Left kidney (tissue), 8 donors: ENCODE measurements at places on chromosomes 1 and 21. TPM values are rescaled to one million over a fixed set of nuclear protein-coding genes. Genes with fewer than 3 reads are reported as not detected.

RERE gene
- polyA plus RNA-seq: 163 TPM

TMEM59 gene
- 357 TPM for polyA plus RNA-seq

CCDC30 gene
- 26.7 TPM for polyA plus RNA-seq

C1orf53 gene
- 1.9 TPM for polyA plus RNA-seq

BEST4 gene
- polyA plus RNA-seq: 0.96 TPM

SYF2 gene
- polyA plus RNA-seq: 98.0 TPM

NMNAT2 gene
- polyA plus RNA-seq: 4.2 TPM

GRCh38 chr1:86825319-86825718, 88.6 kb downstream of the SELENOF start:
- DNase-seq: no peak

- no peak for DNase-seq
These were observed 26.6 kb upstream of the RGS13 start for GRCh38 chr1:192609110-192610079.

DNA sequence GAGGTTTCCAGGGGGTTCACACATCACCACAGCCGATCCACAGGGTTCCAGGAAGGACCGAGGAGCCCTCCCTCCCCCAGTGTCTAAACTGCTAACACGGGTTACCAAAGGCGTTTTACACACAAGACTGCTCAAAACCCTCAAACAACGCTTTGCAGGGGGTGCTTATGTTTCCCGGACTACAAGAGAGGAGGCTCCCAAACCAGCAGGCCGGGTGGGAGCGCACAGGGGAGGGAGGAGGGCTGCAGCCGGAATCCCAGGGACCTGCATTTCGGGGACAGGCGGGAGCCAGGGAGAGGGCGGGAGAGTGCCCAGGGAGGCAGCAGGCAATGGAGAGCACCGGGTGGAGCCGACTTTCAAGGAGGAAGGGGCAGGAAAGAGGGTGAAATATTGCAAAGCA, 50.8 kb downstream of the ACBD3 start:
- DNase-seq: no peak

DNA sequence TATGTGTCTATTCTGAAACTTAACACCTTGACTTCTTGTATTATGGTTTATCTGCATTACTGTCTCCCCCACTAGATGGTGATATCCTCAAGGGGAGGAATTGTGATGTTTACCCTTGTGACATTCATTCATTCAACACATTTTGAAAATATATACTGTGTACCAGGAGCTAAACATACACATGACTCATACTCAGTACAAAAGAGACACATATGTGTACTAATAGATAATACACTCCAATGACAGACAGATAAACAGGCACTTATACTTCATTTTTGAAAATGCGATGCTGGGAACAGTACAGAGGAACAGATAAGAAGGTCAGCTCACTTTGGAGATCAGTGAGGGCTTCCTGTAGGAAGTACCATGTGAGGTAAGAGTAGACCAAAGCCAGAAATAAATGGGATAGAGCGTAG, 8.9 kb upstream of the RAB3GAP2 start:
- no peak for DNase-seq

- DNase-seq: no peak
These were observed 368.3 kb downstream of the PCP4 start for GRCh38 chr21:40235528-40235927.

DNA sequence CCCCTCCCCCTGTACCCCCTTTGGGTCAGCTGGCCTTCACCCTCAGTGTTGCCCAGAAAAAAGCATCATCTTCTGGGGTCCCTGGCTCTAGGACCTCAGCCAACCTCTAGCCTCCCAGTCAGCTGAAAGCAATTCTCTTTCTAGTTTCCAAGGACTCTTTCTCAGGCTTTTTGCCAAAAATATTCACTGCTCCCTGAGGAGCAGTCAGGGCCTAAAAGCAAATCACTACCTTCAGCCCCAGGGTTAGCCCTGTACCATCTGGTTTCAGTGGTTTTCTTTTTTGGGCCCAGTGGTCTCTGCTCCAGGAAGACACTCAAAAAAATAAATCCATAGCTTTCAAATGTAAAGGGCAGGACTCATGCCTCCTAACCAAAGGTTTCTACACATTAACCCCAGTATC, 3.1 kb upstream of the LMOD1 start:
- DNase-seq: no peak

DNA sequence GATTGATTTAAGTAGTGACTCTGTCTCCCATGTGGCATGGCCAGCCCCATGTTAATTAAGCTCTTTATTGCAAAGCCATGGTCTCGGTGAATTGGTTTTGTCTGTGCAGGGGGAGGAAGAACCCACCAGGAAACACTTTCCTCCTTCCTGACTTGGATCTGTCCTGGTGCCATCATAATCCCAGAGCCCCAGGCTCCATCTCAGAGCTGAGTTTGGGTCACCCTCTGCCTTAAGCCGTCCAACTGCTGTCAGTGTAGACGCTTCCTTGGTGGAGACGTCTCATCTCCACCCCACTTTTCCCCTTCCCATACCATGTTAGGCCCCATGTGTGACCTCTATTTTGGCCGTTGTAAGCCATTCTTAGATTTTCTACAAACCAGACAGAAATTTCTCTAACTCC, 36.0 kb upstream of the COL6A2 start:
- DNase-seq: no peak

GRCh38 chr1:77544845-77545244, 137.6 kb downstream of the ZZZ3 start:
- no peak for DNase-seq

- no peak for DNase-seq
These were observed 70.9 kb downstream of the TM2D1 start for GRCh38 chr1:61654067-61654466.

DNA sequence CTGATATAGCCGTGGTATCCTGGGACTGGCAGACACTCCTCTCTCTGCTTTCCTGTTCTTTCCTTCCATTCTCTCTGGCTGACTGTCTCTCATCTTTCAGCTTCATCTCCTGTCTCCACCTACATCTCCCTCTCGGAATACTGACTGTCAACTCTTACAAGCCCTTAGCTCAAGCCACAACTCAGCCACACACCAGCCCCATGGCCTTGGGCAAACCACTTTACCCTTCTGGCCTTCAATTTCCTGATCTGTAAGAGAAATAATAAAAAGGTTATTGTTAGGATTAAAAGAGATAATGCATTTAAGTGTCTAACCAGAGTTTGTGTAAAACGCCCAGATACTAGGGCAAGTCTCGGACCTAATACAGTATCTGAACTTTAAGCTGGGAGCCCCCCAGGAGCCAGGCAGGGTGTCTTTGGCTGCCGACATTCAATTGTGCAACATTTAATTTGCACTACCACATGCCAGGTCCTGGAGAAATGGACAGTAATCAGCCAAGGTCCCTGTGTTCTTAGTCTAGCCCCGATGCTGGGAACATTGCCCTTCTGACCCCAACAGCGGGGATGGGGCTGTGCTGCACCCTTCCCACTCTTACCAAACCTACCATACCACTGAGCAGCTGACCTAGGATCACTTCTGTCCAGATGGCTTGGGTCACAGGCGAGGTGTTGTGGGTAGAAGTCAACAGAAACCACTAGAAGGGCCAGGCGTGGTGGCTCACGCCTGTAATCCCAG, 5.1 kb downstream of the ECHDC2 start:
- no peak for DNase-seq

DNA sequence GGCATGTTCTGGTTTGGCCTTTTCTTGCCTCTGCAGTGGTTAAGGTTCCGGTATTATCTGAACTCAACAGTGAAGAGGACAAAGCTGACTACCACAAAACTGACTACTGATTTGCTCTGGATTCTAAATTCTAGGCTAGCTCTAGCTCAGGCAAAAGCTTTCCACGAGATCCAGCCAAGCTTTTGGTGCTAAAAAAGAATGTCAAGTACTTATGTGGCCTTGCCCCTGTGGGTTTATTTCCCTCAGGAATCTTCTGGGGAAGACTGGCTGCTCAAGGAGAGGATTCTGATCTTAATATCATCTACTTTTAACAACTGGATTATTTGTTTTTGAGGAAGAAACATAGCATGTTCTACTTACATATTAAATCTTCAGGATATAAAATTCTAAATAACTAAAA, 26.1 kb upstream of the MTMR11 start:
- DNase-seq: no peak

DNA sequence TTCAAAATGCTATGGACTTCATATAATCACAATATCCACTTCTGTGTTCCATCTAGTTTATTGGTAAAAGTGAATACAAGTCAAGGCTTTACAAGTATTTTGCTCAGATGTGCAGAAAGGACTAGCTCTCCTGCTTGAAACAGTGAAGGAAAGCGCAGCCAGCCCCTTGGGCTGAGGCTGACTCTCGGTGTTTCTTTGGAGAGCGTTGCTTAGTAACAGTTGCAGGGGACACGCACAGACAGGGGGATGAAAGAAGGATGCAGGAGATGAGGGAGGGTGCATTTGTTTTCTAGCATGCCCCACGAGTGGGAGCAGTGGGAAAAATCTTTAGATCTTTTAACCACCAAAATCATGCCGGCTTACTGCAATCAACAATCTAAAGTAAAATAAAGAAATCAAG, 9.1 kb downstream of the PYCR2 start:
- DNase-seq: no peak
